ENCODE measurements at places on chromosomes 1 and 21. TPM values are rescaled to one million over a fixed set of nuclear protein-coding genes. Genes with fewer than 3 reads are reported as not detected.

DNA sequence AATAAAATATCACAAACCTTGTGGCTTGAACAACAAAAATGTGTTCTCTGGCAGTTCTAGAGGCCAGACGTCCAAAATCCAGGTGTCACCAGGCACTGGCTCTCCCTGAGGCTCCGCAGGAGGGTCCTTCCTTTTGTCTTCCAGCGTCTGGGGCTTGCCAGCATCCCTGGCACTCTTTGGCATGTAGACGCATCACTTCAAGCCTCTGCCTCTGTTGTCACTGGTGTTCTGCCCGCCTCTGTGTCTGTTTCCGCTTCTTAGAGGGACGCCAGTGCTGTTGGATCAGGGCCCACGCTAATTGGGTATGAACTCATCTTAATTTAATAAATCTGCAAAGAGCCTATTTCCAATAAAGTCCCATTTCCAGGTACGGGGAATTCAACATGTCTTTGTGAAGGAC, 273.7 kb upstream of the C1orf174 start:
- no peak for DNase-seq

DNA sequence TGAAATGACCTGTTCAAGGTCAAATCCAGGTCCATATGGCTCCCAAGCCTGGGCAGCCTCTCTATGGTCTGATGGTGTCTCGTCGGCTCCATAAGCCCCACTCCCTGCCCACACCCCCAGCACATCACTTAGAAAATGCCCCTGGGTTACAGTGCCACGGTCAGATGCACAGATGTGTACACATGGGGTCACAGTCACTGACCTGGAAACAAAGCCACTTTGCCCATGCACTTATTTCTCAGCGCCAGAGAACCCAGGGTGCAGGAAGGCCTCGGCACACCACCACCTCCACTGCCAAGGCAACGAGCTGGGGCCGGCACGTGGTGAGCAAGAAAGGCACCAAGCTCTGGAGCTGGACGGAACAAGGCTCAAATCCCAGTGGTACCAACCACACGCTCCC, 24.7 kb downstream of the IFFO2 start:
- no peak for DNase-seq

DNA sequence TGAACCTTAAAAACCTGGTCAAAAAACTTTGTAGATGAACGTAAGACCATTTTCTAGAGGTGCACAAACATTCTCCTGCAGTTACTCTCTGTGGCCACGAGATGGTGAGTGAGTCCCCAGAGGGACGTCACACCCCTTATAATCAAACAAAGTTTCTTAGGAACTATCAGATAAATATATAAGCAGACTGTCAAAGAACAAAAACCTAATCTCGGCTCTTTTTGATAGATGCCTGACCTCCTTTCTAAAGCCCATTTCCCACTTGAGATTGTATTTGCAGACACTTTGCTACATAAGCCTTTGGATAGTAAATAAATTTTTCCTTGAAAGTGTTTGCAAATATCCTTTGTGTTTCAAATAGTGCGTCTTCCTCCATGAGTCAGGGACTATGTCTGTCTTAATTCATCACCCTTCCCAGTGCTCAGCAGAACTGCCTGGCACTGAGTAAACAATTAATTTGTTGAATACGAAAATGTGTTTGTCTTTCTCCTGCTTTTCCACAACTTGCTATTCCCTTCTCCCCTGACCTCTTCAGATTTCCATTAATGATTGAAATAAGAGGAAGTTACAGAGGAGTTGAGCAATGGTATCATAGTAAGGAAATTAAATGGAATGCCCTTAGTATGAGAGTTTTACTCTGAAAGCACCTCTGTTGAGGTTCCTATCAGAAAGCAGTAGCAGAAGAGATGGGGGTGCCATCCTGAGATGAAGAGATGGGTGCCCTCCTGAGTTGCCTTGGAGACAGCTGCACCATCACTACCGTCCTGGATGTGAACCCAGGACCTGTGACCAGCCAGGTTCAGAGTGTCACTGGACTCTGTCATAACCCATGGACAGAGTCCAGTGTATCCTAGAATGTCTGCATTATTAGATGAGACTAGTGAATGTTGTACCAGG, 57.8 kb upstream of the RAVER2 start:
- DNase-seq = peak; percentile 16

GRCh38 chr21:44671911-44672310, 5.2 kb upstream of the KRTAP12-2 start:
- DNase-seq = no peak

DNA sequence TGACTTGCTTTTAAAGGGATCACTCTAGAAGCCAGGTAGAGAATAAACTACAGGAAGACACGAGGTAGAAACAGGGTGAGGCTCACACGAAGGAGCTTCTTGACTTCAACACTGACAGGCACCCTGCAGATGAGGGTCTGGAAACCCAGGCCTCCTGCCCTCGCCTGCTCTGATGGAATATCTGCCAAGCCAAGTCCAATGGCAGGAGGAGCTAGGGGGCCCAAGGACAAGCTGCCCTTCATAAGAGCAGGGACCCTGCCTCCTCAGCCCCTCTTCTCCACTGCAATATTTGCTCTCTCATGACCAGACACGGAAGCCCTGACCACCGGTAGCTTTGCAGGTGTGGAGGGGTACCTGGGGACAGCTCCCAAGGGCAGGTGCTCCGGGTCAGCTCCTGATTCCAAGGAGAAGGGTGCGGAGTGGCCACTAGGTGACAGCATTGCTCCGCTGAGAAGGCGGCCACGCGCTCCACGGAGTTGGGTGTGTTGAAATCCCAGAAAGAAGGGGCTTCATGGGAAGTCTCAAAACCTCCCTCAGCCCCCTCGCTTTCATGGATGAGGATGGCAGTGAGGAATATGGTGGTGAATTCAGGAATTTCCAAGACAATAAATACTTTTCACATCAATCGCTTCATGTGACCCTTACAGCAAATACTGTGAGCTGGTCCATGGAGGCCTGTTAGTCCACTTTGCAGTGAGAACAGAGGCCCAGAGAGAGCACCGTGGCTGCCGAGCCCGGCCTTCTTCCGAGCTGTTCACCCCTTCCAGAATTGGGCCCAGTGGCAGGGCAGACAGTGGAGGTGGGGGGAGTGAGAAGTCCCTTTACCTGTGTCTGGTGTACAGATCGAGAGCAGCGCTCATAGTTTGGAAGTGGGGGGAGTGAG, 33.2 kb upstream of the PAX7 start:
- DNase-seq = peak; percentile 75

DNA sequence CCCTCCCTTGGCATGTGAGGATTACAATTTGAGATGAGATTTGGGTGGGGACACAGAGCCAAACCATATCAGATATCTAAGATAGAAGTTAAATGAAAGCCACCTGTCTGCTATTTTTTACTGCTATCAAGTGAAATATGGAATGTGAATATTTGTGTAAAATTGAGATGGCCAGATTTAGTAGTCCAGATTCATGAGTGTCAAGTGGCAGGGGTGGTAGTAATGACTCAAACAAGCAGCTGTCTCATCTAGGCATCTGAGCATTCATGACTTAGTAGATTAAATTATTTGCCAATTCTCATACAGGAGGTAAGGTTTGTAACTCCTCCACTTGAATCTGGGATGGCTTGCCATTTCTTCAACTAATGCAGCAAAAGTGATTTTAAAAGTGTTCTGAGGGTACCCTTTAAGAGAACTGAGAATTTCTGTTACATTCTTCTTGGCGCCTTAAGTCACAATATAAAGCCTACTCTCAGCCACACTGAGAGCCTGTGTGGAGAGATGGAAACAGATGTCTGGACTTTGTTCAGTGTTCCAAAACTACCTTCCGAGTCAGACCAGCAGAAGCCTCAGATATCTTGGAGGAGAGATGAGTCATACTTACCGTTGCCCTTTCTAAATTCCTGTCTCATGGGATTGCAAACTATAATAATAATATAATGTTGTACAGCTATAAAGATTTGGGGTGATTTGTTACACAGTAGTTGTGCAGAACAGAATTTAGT, 1065.6 kb upstream of the TMPRSS15 start:
- no peak for DNase-seq

GRCh38 chr1:184473176-184473966, 86.5 kb downstream of the C1orf21 start:
- DNase-seq = no peak

DNA sequence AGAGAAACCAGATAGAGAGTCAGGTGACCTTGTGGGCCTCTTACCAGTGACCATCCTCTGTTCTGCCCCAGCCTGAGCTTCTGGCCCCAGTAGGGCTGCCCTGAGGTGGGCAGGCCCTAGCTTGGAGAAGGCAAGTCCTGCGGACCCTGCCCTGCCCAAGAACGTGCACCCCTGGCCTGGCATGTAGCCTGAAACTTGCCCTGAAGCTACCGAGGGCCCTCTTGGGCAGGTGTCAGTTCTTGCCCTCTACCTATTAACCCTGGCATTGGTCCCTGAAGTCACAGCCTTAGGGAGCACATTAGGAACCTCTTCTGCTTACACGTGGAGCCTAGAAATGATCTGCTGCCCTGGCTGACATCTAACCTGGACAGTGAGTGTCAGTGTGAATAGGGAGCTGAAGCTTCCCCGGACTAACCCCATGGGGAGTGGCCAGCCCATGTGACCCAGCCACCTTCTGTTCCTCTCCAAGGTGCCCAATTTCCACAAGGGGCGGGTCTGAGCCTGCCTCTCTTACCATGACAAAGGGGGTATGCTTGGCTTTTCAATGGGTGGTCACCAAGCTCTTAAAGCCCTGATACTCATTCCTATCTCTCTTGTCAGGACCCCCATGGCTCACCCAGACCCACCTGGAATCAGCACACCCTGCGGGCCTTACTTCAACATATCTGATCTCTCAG, 163.0 kb downstream of the ZSCAN20 start:
- DNase-seq = no peak

GRCh38 chr1:29736582-29737188, 500.4 kb downstream of the PTPRU start:
- peak; percentile 62 for DNase-seq

Gene OR2W3
- total RNA-seq = 0.87 TPM

Gene CD53
- total RNA-seq = 20.6 TPM

Gene BSND
- not detected for total RNA-seq

Gene RPS8
- total RNA-seq = 1,789 TPM

Gene VAMP4
- total RNA-seq = 11.1 TPM

Gene SLC25A44
- total RNA-seq = 22.0 TPM

All from endothelial cell (in vitro differentiated cells).